ENCODE measurements at places on chromosomes 3 and 15.

GRCh38 chr15:51499379-51499976, 123.1 kb downstream of the DMXL2 start:
- DNase-seq: peak; percentile 76

DNA sequence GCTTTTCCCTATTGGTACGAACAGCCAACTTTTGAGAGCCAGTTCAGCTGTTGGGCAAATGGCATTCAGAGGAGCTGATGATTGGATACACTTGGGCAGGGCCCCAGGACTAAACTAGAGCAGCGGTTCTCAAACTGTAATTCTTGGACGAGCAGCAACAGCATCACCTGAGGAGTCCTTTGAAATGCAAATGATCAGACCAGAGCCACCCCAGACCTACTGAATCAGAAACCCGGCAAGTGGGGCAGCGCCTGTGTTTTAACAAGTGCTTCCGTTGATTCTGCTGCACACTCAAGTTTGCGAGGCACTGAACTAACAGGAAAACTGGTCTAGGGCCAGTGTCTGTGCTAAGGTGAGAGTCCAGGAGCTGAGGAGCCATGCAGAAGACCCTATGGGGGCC, 239.7 kb downstream of the UACA start:
- no peak for DNase-seq

- no peak for DNase-seq
Measured at GRCh38 chr15:39613861-39614260, 33.0 kb downstream of the THBS1 start.

DNA sequence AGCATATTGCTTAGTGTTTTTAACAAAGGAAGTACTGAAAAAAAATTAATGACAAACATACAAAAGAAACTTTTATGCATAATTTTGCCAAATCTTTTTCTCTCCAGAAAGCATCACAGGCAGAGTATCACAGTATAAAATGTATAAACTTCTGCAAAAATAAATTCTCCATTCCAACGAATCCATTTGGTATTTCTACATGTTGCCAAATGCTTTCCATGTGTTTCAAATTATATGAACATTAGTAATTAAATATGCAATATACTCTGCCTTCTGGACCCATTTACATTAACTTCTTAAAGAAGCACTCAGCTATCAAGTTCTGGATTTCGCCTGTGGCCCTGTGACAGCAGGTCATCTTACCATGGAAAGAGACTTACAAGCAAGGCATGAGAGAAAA, 189.1 kb upstream of the ALCAM start:
- DNase-seq: no peak

DNA sequence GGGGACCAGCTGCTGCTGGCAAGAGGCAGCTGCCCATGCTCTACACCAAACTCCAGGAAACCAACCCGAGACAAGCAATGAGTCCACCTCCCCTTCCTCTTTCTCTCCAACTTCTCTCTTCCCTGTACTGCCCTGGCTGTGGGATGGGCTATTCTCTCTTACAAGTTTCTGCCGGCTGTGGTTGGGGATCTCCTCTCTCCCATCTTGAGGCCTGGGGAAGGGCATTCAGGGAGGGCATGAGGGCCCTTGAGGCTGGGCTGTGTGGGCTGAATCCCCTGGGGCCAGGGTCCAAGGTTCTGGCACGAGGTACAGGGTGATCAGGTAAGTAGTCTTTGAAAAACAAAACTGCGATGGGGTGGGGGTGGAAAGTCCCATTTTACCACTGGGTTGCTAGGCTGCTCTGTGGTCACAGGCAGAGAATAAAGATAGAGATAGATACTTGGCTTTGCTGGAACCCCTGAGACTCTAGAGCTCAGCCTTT, 32.3 kb upstream of the CTSH start:
- no peak for DNase-seq

DNA sequence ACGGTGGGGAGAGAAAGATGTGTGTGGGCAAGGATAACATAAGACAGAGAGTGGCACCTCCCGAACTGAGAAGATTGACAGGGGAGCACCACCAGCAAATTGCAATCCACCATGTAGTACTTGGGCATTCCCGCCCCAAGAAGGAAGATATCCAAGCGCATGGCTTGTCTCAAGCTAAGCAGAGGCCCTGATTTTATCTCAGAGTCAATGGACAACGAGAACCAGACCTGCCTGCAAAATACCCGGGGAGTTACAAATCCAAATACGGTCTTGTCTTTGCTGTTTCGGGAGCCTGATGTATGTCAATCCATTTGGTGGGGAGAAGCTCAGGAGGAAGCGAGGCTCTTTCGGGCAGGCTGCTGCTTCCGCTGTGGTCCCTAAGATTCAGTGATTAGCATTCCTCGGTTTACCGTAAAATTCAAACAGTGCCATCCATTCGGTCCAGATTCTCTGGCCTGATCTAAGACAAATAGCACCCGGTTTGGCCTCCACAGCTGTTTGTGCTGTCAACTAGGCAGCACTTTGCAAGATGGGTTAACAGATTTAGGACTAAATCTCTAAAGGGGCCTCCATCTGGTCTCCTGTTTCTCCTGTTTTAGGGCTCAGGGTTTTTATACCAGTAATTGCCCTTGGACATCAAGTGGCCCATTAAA, 97.7 kb upstream of the WNT5A start:
- DNase-seq: peak; percentile 33

- DNase-seq: no peak
Measured at GRCh38 chr15:83999396-84000135, 236.0 kb upstream of the GOLGA6L4 start.

All from mesendoderm (in vitro differentiated cells).